ENCODE measurements at places on chromosomes 6 and 20.

- no peak for DNase-seq
Observed at GRCh38 chr6:129507846-129508245, 202.1 kb downstream of the ARHGAP18 start.

DNA sequence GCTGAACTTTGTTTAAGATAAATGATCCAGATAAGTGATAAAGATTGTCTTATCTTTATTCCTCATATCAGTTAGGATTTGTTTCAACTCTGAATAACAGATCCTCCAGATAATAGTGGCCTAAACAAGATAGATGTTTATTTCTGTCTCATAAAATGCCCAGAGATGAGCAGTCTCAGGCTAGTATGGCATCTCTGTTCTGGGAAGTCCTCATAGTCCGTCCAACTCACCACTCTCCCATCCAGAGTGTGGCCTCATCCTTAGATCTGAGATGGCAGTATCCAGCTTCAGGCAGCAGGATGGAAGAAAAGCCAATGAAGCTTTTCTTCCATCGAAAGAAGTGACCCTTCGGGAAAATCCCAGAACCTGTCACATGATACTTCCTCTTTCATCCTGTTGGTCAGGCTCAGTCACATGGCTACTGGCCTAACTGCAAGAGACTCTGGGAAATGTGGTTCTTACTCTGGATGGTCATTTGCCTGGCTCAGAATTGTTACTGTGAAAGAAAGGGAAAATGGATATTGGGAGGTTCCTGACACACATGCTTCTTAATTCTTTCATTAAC is 29.4 kb upstream of the TAGAP start:
- no peak for DNase-seq

DNA sequence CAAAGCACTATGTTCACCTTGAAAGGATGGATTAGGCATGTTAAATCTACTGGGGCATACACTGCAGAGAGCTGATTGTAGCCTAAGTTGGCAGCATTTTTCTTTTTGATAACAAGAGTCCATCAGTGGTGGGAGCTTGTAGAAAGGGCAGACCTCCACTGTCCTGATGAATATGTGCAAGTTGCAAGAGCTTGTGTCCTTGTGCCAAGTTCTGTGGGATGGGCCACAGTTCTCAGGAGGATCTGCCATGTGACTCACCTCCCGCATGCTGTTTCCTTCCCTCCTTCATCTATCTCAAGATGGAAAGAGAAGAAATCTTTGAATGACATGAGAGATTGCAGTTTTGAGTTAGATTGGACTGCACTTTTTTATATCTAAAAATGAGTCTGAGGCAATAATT is 58.3 kb upstream of the GGTLC1 start:
- DNase-seq, result no peak

GRCh38 chr20:37341632-37342031 is 4.3 kb upstream of the SRC start:
- DNase-seq, result no peak

DNA sequence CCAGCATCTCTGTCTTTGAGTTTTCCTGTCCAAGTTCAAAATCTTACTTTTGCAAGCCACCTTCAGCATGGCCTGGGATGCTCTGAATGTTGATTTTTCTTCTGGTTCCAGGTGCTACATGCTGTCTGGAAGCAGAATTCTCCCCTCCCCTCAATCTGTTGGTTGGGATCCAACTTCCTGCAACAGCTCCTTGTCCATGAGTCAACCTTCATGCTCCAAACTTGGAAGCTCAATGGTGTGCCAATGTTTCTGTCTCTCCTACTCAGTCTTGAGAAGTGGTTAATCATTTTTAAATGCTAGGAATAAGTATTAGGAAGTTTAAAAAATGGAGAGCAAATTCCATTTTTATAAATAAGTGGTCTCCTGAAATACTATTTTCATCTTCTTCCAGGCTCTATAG is 33.2 kb upstream of the PLEKHG1 start:
- no peak for DNase-seq

DNA sequence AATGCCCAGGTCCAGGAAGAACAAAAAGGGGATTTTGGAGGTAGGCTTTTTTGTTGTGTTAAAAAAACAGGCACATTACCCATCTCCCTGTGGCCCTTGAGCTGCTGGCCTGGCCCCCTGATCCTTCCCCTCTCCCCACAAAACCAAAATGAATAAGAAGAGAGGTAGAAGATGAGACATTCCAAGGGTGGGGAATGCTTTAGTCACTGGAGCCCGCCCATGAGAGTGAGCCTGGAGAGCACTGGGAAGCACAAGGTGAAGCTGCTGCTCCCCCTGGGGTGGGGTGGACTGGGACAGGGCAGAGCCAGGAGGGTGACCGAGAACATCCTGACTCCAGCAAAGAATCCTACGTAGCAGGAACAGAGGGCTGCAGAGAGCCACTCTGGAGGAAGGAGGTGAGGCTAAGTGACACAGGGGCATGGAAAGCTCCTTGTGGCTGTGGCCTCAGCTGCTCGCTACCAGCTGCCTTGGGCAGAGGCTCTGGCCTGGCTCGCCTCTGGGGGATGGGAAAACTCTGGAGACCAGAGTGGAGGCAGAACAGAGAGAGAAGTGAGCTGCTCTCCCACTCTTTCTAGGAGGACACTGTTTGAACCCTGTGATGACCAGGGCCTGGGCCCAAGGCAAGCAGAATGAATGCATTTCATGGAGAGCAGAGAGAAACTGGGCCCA is 48.3 kb downstream of the AKAP7 start:
- no peak for DNase-seq

DNA sequence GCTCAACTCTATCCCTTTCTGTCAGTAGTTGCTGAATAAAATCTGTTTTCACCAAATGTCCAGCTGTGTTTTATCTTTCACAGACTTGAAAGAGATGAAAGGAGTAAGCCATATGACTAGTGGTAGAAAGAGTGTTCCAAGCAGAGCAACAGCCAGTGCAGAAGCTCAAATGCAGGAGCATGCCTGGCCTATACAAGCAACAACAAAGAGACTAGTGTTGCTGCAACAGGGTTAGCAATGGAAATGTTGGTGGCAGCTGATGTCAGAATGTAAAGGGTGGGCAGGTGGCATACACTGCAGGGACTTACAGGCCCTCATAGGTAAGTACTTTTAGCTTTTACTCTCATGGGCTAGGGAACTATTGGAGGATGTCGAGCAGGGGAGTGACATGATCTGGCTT is 5.2 kb upstream of the HINT3 start:
- no peak for DNase-seq

DNA sequence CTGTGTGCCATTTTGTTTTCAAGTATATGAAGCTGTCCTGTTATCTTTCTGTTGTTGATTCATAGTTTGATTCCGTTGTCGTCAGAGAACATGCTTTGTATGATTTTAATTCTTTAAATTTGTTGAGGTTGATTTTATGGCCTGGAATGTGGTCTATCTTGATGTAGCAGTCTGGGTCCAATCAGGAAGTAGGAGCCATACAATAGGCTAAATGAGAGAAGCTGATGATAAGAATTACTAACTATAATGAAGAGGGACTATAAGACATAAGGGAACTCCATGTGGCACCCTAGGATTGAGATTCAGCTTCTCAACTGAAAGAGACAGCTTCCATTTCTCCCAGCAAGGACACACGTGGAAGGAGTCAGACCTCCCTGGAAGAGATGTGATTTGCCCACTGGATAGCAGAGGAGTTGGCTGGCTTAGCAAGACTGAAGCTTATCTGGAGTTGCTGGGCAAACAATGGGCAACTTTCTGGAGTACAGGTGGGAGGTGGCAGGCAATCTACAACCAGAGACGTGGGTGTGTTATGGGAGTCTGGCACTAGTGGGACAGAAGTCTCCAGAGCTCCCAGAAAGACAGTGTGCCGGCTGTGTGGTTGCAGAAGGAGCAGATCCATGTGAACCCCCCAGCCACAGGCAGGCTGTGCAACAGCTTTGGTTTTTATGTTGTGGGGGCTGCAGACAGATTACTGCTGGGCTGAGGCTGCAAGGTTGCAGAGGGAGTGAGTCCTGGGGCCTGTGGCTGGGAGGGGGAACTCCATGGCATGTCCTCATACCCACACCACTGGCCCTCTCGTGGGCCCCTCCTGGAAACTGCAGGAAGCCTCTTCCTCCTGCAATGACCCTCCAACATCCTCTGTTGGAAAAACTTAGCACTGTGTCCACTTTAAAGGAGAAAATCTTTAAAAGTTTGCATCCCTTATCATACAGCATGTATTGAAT is 7.1 kb downstream of the ZNF831 start:
- DNase-seq, result no peak

GRCh38 chr6:39095578-39095977 is 19.4 kb downstream of the SAYSD1 start:
- no peak for DNase-seq

GRCh38 chr6:90387383-90387775 is 90.7 kb upstream of the BACH2 start:
- no peak for DNase-seq

DNA sequence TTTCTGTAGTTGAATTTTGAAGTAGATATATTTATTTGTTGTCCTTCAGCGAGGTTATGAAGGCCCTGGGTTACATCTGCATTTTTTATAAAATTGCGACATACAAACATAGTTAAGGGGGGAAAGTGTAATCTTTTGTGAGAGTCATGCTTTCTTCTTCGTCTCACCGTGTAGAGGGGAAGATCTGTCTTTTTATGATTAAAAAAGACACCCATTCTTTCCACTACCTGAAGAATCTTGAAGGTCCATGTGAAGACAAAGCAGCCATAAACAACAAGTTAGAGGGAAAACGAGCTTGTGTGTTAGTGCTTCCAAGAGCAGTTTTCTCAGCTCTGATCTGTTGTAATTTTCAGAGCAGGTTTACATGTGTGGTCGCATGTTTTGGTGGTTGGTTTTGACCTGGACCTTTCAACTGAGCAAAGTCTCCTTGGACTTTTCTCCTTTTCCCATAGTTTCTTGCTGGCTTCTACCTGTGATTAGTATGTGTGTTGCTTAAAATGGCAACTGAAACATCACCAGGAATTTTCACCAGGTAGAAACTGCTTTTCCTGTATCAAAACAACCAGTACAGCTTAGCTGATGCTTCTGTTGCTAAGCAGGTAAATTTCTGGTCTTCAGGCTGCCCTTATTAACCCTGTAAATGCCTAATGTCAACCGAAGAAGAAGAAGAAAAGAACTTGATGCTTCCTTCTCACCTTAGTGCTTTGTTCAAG is 37.3 kb downstream of the RREB1 start:
- DNase-seq, result no peak

DNA sequence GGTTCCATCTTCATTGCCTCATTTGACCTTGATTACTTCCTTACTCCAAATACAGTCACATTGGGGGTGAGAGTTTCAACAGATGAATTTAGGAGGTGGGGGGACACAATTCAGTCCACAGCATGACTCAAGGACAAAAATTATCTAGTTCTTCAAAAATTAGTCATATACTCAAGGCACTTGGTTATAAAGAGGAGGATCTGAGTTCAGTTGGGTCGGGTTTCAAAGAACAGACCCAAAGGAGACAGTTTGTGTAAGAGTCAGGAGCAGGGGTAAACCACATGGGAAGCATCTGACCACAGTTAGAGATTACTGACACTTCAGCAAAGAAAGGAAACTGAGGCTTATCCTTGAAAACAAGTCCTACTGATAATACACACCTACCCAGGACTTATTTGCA is 138.0 kb downstream of the TBC1D7 start:
- no peak for DNase-seq

DNA sequence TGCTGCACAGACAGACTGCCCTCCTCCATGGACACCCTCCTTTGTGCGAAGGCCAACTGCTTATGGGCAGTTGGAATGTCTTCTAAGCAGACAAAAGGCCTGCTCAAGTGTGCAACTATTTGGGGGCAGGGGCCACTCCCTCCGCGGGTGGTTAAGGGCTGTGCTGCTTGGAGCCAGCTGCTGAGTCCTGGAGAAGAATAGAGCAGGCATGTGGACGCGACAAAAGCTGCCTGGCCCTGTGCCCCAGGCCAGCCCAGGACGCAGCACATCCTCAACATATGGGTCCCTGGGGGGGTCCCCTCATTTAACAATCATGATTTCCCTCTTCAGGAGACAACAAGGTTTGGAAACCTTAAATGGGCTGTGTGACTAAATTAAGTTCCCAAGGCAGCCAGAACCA is 45.5 kb upstream of the ENTPD6 start:
- DNase-seq, result no peak

DNA sequence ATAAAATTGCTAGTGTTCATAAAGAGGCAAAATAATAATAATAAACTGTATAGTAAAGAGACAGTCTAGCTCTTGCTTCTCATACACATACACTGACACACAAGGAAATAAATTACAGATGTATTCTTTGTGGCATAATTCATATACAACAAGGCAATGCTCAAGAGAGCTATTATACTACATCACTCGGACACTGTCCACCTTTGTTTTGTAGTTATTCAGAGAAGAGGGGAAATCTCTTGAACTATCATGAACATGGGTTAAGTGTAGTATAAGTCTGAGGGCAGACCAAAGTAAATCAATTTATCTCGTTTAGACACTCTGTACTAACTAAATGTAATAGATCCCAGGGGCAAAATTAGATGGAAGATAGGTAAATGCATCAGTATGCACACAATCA is 72.7 kb upstream of the PHIP start:
- no peak for DNase-seq

DNA sequence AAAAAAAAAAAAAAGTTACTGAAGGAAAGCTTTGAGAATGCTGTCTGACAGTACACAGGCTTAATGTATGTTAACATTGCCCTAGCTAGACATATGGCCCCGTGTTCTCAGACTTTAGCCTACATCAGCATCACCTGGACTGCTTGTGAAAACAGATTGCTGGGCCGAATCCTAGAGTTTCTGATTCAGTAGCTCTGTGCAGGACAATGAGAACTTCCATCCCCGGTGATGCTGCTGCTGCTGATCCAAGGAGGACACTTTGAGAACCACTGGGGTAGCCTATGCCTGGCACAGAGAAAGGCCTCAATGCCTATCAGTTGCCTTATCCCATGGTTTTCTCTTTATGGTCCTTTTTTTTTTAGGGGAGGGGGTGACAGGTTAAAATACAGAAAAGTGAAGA is 1.6 kb downstream of the HCK start:
- no peak for DNase-seq

GRCh38 chr20:11716239-11716944 is 201.3 kb upstream of the BTBD3 start:
- no peak for DNase-seq

GRCh38 chr20:47789764-47790579 is 4.7 kb upstream of the SULF2 start:
- peak; percentile 21 for DNase-seq

Measured in NCI-H1436 (cell line).